ENCODE measurements at places on chromosomes 7 and 10.

DNA sequence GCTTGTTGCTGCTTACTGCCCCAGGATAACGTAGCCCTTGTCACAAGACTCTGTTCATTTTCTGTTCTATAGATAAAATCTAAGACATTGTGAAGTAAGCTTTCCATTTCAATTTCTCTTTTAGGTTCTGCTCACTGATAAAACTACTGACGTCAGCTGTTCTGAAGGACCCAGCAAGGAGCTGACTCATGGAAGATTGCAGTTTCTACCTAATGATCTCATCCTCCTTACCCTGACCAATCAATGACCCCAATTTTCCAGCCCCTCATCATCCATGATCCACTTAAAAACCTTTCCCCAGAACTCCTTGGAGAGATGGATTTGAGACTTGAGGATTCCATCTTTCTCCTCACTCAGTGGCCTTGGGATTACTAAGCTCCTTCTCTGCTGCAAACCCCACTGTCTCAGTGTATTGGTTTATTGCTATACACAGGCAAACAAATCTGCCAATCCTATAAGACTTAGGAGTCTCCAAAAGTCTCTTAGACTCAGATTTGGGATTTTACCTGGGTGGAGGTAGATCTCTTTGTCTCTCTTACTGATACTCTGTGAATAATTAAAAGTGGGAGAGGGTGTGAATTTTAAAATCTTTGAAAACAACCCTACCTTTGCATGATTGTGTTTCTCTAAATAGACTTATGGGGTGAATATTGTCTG is 109.2 kb upstream of the TRIM24 start:
- DNase-seq = no peak

DNA sequence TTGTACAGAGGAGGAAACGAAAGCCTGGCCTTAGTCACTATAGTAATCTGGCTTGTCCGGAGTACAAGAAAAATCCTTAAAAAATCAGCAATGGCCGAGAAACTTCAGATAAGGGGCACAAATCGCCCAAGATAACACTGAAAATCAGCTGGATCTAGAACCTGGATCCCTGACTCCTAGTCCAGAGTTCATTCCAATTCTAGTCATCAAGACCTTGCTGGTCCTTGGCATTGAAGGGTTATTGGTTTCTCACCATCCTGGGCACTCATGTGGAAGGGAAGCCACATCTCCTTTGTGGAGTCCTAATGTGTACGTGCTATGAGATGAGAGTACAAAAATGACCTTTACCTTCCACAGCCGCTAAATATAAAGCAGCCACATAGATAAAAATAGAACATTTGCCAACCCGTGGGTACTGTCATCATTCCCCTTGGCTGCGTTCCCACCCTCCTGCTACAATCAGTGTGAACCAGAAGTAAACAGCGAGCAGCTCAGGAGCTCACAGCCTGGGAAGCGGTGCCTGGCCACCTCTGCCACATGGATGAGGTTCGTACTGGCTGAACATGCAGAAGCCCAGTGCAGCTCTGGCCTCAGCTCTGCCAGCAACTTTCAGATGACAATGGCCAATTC is 116.0 kb upstream of the PDLIM1 start:
- peak; percentile 23 for DNase-seq

GRCh38 chr10:18109341-18109870 is 30.8 kb upstream of the CACNB2 start:
- no peak for DNase-seq

DNA sequence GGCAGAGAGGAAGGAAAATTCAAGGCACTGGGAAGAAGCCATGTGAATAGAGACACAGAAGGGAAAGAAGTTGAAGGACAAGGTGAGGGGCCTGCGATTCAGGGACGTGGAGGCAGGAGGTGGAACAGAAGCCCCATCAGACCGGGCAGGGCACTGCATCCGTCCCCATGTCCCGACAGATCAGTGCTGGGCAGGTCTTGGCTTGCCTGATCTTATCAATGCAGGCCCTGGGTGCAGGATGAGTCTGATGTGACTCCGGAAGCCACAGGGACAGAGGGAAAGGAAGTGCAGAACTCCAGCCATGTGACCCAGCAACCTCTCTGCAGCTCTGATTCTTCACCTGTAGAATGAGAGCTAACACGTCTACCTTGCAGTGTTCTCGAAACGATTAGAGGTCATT is 136.2 kb upstream of the CTBP2 start:
- no peak for DNase-seq

- DNase-seq = no peak
Measured at GRCh38 chr7:132256721-132257212, 319.5 kb downstream of the PLXNA4 start.

DNA sequence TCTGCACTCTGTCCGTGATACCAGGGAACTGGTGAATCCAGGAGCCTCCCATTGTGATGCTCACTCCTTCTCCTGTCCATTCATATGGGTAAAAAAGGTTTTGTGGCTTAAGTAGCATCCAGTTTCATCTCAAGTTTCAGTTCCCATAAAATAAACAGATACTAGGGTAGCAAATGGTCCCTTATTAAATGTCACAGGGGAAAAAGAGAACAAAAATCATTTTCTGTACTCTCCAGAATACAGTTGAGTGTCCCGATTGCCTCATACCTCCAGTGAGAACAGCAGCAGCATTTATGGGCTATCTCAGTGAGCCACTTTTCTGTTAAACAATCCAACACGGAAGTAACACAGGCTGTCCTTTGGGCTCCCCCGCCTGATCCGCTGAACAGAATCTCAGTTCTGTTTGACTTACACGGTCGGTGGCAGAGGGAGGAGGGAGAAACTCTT is 179.6 kb downstream of the CELF2 start:
- DNase-seq = no peak

DNA sequence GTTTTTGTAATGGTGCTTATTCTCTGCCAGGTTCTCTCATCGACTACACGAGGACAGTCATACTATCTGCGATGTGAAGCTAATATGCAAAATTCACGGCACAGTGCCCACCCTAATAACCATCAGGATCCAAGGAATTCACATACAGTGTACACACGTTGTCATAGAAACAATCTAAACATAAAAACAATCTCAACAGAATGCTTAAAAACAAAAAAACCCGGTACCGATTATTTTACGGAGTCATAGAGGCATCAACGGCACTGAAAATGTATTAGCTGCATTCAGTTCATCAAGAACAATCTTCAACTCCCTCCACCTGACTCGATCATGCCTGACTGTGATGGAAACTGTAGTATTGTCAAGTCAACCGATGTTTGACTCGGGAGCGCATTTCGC is 628 bp downstream of the MRPS33 start:
- peak; percentile 57 for DNase-seq
